ENCODE measurements at places on chromosomes 11 and 22.

DNA sequence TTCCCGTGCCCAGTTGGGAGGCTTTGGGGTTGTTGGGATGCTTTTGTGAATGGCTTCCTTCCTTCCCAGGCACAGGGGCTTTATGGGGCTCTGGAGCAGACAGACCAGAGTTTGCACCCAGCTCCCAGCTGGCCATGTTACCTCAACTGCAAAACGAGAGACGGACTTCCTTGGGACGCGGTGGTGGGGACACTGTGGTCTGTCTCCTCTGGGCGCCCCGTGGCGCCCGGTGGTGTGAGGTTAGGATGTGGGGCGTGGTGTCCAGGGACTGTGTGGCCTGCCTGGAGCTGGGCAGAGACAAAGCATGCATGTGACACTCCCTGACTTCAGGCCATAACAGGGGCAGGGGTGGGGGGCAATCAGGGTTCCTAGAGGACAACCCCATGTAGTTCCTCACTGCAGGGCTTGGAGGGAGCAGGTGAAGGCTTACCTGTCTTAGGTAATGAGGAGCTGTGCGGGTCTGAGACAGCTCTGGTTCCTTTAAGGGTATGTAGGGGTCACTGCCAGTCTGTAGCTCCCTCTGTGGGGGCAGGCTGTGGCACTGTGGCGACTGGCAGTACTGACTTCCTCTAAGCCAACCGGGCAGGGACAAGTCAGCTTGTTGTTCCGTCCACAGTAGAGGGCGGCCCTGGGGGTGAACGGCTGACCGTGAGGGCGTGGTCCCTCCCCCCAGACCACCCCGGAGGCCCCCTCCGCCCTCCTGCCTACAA is 14.4 kb downstream of the KCNQ1 start:
- DNase-seq: no peak

- DNase-seq: no peak
These were observed 10.5 kb downstream of the PIWIL3 start for GRCh38 chr22:24763872-24764485.

- DNase-seq: no peak
These were observed 29.0 kb upstream of the DNAJB7 start for GRCh38 chr22:40890881-40891280.

GRCh38 chr11:66421492-66422205 is 814 bp downstream of the NPAS4 start:
- DNase-seq: peak; percentile 75

- no peak for DNase-seq
These were observed 21.3 kb downstream of the CAPRIN1 start for GRCh38 chr11:34072832-34073231.

DNA sequence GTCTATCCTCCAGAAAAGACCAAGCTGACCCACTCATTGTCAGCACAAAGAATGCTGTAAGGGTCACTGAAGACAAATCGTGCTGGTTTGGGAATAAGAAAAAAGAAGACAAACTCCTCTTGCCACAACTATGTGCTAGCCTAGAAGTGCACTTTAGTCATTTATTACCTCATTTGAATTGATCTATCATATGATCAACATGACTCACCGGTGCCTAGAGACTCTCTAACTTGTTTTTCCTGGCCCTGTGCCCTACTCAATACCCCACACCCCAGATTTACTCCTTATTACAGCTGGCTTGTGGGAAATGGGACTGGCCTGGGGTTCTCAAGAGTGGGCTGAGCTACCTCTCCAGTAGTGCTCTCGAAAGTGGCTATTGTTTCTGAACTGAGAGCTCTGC is 35.9 kb upstream of the HORMAD2 start:
- peak; percentile 83 for DNase-seq

DNA sequence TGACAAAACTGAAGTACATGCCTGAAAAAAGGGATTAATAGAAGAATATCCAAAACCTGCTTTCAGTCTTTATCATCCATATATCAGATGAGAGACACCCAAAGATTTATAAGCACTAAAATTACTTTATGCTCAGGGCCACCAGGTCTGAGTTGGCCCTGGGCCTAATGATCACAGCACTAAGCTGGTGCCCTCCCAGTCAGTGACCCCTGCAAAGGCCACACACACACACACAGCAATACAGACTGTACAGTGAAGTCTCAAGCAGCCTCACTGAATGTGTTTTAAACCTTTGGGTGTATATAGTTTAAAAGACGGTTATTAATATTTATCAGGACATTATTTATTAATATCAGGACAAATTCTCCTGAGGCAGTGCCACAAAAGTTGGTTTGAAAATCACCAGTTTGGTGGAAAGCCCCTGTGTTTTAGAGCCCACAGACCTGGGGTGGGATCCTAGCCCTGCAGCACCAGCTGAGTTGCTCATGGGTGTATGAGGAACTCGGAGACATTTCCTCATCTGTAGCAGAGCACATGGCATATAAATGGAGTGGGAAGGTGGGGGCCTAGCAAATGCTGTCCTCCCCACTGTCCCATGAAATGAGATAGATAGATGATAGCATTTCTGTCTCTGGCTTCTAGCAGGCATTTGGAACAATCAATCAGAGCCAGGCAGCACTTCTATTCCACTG is 48.4 kb upstream of the HORMAD2 start:
- no peak for DNase-seq

GRCh38 chr11:34575671-34576070 is 45.2 kb upstream of the EHF start:
- DNase-seq: no peak

- peak; percentile 64 for DNase-seq
These were observed 5.6 kb downstream of the ALX4 start for GRCh38 chr11:44304091-44305025.

DNA sequence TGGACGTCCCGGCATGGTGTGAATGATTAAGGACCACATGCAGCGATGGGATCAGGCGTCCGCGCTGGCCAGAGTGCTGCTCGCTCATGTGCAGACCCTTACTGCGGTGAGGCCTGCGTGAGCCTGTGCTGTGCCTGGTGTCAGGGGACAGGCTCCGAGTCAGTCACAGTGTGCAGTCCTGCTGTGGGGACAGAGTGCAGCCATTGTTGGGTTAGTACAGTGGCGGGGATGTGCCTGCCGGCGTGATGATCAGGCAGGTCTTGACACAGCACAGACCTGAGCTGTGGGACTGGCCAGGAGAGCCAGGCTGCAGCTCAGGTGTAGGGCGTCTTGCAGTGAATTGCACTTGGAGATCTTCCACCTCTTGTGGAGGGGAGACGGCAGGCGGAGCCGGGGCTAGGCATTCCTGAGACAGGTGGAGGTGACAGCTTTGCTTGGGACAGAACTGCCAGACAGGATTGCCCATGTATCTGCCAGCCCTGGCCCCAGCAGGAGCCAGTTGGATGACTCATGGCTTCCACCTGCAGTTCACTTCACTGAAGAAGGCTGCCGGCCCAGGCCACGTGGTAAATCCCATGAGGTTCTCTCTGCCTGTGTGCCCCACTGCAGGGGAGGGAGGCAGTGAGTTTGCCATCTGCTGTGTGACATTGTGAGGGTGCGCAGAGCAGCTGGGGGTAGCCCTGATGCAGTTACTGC is 17.3 kb downstream of the TRMU start:
- DNase-seq: peak; percentile 66
